ENCODE measurements at places on chromosomes 5 and 9. TPM values are rescaled to one million over a fixed set of nuclear protein-coding genes. Genes with fewer than 3 reads are reported as not detected.

SHISAL2B gene
- not detected for total RNA-seq

TRIM36 gene
- total RNA-seq = 0.62 TPM

SNX24 gene
- total RNA-seq = 19.5 TPM

CAST gene
- 473 TPM for total RNA-seq

IL4 gene
- not detected for total RNA-seq

N4BP3 gene
- 3.3 TPM for total RNA-seq

IFNK gene
- not detected for total RNA-seq

SHOC1 gene
- total RNA-seq = 0.16 TPM

PCDHB5 gene
- 2.9 TPM for total RNA-seq

All from ureter (tissue), 1 donor.